ENCODE measurements at places on chromosomes 3 and 15.

DNA sequence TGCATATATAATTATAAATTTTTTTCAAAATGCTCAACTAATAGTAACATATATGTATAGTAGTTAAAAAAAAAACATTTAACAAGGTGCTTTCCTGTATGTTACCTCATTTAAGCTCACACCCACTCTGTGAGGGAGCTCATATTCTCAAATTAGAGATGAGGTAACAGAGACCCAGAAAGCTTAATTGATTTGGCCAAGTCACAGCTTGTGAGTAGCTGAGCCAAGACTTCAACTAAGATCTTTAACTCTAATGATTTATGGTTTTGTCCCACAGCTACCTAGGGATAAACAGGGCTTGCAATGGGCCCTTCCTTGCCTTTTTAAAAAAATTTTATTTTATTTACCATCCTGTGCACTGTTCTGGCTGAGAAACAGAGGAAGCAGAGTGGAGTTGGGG is 230.0 kb upstream of the GOLIM4 start:
- DNase-seq, result no peak

- no peak for DNase-seq
These were observed 13.9 kb upstream of the TOP2B start for GRCh38 chr3:25678581-25678980.

GRCh38 chr3:134294302-134295280 is 43.9 kb upstream of the RYK start:
- DNase-seq, result peak; percentile 29

- DNase-seq, result no peak
These were observed 5.6 kb upstream of the PYDC2 start for GRCh38 chr3:191455257-191455952.

GRCh38 chr3:188077160-188077799 is 76.7 kb upstream of the LPP start:
- DNase-seq, result no peak

GRCh38 chr3:3800080-3800455 is 837 bp downstream of the LRRN1 start:
- no peak for DNase-seq

DNA sequence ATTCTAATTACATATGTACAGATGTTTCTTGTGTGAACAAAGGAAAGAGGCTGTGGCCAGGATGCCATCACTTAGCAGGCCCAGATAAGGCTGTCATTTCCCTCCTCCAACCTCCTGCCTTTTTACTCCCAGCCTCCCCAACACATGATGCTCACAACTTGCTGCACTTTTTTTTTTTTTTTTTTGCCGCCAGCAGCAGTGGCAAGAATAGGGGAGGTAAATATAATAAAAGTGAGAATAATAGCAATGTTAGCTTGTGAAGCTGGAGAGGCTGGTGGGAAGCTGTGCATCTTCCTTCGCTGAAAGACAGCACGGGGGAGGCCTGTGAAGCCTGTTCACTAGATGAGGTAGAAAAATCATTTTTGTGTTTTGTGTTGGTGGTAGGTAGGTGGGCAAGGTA is 42.5 kb upstream of the MYO5C start:
- DNase-seq, result no peak

GRCh38 chr3:98817547-98818041 is 54.5 kb downstream of the ST3GAL6 start:
- DNase-seq, result no peak

GRCh38 chr3:197501496-197501878 is 54.3 kb downstream of the BDH1 start:
- DNase-seq, result no peak

Measured in activated naive CD4-positive, alpha-beta T cell treated with anti-CD3 and anti-CD28 coated beads, Interleukin-2, amount 50 U/mL, for 16 hours (primary cell).